Mammary epithelial cell (primary cell): ENCODE measurements at places on chromosomes 7 and 10.
A peak's percentile ranks its signal among the peaks of the same experiment; 100 is the strongest.

GRCh38 chr7:141649137-141649864 lies 52.7 kb downstream of the DENND11 start:
- DNase-seq, result no peak

- no peak for DNase-seq
Measured at GRCh38 chr7:25665374-25665773, 437.1 kb upstream of the NPVF start.

DNA sequence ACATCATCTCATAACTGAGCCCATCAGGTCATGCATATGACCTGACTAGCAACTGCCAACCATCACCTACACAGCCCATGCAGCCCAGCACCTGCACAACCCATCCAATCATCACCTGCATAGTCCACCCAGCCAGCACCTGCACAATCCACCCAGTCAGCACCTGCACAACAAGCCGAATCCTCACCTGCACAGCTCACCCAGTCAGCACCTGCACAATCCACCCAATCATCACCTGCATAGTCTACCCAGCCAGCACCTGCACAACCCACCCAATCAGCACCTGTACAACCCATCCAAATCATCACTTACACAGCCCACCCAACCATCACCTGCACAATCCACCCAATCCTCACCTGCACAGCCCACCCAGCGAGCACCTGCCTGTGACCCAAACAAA lies 33.4 kb upstream of the WDFY4 start:
- DNase-seq, result no peak

- DNase-seq, result no peak
Measured at GRCh38 chr10:104492329-104492940, 138.8 kb downstream of the CFAP58 start.

- DNase-seq, result no peak
Measured at GRCh38 chr7:141433698-141434097, 117.5 kb upstream of the AGK start.

DNA sequence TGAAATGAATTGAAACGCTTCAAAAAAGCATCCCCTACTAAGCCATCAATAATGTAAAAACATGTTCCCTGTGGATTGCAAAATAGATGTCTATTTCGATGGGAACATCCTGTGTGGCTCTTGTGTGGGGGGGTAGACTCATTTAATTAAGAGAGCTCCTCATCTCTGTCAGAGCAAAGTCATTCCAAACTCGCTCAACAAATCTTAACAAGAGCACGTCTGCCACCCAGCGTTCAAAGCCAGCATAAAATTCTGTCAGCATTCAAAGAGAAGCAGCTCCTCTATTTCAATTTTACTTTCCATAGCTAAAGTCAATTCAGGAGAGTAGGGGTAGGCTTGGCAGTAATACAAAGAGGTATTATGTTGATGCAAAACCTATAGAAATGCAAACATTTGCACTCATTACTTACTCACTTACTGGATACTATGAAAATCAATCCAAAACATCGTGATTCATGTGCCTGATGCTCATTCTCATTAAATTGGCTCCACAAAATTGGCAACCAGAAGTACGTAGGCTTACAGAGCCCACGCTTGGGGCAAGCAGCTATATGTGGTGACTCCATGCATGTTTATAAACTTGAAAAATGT lies 114.9 kb downstream of the IPMK start:
- DNase-seq, result peak; percentile 52
